ENCODE measurements at places on chromosomes 5 and 9.

GRCh38 chr5:75566710-75567309 lies 44.4 kb upstream of the ANKDD1B start:
- no peak for DNase-seq

DNA sequence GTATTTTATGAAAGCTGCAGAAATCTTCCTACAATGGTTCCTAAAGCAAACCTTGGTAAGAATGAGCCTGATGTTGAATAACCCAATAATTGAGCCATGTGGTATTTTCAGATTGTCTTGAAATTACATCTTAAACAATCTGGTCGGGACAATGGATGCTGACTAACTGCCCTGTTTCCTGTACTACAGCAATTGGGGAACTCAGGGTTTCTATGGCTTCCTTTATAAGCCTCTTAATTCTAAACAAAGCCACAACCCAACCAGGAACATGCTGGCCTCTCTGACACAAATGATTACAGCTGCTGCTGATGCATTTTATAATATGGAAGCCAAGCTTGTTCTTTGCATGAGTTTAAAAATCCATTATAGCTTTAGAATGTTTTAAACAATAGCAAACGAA lies 30.2 kb downstream of the PTPN3 start:
- DNase-seq = no peak

DNA sequence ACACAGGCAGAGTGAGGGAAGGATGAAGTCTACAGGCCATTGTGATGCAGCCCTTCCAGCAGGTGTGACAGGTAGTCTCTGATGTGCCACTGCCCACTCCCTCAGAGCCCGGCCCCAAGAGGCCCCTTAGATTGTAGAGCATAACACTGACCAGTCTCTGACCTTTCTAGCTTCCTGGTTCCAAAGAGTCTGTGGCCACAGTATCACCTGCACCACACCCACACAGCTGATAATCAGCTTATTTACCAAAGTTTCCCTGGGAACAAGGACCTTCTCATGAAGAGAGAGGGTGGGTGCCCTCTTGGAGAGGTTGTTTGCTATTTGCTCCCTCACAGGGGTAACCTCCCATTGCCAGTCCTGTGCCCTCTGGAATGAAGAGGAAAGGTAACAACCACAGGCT lies 11.0 kb upstream of the ACER2 start:
- DNase-seq = no peak

DNA sequence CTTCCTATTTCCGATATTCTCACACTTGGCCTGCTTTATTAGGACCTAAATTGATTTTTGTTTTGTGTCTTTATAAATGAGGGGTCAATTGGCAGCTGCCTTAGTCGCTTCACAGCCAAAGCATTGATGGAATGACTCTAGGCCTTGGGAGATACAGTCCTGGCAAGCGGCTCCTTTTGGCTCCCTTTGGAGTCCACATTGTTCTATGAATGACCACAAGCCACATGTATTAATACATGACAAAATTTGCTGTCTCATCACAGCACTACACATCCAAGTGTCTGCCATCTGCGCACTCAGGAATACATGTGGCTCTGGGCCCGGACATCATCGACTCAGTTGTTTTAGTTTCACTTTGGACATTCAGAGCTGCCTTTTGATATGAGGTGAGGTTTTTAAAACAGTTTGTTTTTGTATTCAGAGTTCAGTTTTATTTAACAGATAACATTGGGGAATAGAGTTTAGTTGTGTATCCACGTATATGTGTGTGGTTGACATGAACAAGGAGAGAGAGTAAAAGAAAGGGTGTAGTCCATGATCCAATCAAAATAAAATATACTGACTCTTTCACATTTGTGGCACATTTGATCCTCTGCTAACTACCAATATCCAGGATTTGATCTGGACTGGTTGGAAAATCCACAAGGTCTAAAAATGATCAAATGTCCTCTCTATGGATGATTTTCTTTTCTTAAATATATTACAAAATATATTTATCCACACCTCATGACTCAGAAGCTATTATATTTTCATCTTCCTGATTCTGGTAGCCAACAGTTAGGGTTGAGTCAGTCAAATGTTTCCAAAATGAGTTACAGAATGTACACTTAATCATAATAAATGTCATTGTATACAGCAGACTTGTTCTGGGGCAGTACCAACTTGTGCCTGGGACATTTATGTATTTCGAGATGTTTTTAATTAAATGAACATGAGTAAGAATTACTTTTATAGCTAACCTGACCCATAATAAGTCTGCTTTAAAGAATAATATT lies 114.0 kb upstream of the MTAP start:
- no peak for DNase-seq

DNA sequence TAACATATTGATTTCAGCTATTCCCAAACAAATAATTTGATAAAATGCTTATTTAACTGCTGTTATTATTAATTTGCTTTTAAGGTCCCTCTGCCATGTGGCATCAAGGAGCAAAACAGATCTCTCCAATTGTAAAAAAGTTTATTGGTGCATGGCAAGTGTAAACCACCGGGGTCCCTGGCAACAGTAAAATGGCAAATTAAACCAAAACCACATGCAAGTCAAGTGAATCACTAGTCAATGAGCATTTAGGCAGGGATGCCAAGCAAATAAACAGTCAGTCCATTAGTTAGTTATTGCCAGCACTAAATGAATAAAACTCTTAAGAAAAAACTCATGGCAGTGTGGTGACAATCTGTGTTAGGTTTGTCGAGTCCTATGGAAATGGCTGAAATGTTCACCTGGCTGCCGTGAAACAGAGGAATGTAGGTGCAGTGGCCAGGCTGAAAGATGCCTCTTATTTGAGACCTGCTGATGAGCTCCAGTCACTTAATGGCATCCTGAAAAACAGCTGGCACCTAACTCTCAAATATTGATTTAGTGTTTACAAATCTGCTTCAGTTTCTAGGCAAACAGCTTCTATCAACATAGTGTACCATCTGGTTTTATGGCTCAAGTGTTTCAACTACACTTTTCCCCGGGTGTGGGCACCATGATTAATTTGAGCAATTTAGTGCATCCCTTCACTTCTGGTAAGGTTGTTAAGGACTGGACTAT lies 296.5 kb upstream of the ITGA1 start:
- no peak for DNase-seq

DNA sequence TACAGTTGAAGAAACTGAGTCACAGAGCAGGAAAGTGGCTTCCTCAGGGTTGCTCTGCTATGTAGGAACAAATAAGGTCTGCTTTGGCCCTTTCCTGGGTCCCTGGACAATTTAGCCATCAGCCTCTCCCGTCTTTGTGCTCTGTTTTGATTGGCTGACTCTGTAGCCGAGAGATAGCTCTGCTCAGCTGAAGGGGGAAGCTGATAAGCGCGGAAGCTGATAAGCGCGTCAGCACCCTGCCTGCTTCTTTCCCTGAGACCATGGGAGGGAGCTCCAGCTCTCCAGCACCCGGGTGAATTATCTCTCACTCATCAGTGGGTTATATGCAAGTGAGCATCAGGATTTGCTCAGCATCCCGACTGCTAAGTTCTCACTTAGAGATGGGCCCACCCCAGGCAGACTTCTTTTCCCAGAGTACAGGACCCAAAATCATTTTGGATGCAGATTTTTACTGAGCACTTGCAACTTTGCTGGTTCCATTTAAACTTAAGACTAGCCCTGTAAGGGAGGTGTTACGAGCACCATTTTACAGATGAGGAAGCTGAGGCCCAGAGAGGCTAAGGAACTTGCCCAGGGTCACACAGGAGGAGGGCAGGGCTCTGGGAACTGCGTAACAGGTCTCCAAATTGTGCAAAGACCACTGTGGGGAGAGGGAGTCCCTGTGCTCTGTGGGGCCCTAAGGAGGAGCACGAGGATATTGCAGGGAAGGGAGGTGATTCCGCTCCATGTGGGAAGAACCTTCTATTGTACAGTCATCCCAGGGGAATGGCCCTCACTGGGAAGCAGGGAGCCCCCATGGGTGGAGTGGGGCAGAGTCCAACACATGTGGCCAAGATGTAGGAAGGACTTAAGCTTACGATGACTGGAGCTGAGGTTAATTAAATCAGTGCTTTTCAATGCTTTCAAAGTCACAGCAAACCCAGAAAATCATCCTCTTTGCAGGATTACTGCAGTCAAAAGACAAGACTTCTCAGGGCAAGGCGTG lies 83.7 kb upstream of the ORM1 start:
- DNase-seq = no peak

DNA sequence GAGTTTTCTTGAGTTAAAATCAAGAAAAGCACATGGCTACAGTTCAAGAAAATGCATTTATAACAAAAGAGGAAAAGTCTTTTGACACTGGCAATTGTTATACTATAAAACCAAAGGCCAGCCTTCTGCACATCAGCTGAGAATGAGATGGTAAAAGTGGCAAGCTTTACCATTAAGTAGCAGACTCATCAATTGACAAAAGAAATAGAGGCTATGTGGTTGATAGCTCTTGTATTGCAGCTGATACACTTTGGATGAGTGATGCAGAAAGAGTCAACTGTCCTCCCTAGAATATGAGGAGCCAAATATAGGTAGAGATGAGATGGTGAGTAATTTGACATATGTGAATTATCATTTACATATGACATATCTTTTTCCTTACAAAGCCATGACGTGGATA lies 1100.9 kb upstream of the CDH6 start:
- no peak for DNase-seq

DNA sequence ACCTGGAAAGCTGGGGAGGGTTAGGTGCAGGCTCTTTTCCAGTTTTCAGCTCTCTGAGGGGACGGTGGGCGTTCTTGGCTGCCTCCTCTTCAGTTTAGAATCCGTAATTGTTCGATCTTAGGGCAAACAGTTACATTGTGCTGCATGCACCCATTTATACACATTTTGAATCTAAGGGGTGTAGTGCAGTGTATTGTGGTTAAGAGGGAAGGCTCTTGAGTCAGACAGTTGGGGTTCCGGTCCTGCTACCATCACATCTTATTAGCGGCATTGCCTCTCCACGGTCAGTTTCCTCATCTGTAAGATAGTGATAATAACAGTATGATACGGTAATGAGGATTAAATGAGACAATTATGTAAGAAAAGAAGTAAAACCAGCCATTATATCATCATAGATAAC lies 625 bp downstream of the EXOSC2 start:
- no peak for DNase-seq

DNA sequence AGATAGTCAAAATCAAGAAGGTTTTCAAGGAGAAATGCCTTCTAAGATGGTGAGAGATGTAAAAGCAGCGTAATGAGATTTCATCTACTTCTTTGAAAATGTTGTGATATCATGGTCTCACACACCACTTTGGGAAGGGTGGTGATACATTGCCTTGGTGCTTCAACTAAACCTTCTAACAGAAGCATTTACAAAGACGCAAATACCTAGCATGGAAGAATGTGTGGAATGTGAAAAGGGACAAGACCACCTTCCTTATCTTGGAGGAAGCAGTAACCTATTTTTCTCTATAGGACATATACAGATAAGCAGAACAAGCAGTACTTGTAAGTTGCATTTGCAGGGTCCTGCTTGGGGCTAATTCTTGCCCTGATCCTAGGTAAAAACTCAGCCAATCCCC lies 38.8 kb downstream of the PCA3 start:
- no peak for DNase-seq

GRCh38 chr9:91680106-91680505 lies 256.5 kb upstream of the NFIL3 start:
- DNase-seq = no peak

GRCh38 chr9:120532475-120532874 lies 47.5 kb downstream of the CDK5RAP2 start:
- no peak for DNase-seq

DNA sequence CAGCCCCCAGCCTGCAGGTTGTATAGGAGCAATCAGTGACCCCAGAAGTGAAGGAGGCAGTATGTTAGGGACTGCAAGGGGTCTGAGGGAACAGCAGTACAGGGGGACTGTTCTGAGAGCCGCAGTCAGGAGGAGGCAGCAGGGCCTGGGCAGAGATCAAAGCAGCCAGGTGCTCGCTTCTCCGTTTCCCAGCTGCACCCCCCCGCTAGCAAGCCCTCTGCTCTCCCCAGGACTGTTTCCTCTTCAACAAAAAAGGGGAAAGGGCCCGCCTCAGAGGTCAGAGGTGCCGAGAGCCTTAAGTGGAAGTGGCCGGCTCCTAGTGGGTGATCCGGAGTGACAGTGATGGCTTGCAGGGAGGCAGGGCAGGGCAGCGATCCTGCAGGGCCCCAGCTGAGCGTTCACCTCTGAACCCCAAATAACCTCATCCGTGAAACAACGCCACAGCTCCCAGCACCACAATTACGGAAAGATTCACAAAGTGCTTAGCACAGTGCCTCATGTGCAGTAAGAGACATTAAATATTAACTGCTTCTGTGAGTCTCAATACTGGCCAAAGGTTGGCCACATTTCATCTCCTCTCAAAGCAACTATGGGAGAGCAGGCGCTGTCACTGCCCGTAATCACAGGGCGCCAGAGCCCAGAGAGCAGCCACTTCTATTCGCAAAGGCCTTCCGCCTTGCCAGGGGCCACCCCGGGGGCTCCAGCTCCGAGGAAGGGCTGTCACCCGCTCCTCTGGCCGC lies 8.0 kb downstream of the CLPTM1L start:
- DNase-seq = no peak

GRCh38 chr9:115673599-115673998 lies 480.0 kb upstream of the PAPPA start:
- DNase-seq = no peak

DNA sequence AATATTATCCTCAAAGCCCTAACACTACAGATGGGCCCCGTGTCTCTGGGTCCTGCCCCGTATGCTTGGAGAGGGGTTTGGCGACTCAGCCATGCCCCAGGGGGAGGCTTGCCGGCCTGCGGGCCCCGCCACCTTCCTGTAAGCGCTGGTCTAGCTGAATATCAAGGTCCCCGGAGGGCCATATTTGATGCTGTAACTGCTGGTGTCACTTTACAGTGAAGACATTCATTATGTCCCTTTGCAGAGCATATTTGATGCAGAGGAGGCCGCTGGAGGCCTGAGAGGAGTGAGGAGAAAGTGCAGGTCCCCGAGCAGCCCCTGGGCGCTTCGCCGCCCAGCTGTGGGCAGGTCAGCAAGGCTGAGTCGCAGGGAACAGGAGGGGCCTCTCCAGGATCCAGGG lies 16.8 kb downstream of the IRX4 start:
- DNase-seq = no peak

DNA sequence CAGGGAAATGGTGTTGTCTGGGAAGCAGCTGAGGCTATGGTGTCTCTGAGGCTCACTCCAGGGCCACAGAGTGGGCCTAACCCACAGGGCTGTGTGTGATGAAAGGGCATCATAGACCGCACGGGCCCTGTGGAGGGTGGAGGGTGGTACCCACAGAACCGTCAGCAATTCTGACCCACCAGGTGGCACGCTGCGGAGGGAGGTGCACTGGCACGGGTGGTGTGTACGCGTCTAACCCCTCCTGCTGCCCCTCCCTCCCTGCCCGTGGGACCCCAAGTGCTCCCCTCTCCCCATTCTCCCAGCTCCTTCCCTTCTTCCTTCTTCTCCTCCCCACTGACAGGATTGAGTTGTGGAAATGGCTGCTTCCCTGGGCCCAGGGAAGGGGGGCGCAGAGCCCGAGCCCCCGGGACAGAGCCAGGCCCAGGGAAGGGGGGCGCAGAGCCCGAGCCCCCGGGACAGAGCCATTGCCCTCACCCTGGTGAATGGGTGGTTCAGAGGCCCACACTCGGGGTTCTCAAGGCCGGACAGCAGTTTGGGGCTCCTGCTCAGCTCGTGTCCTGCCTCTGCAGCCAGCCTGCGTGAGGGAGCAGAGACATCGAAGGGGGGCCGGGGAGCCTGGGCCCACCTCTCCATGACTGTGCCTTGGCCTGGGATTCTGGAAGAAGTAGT lies 6.8 kb downstream of the LCN10 start:
- no peak for DNase-seq

Data from stimulated activated CD8-positive, alpha-beta memory T cell treated with anti-CD3 and anti-CD28 coated beads, Interleukin-7, amount 100 ng/mL, for 1 hour (primary cell).